Suppressor macrophage (primary cell): ENCODE measurements at places on chromosomes 5 and 9.

- no peak for DNase-seq
These were observed 109.3 kb upstream of the TMEM161B start for GRCh38 chr5:88377705-88378656.

DNA sequence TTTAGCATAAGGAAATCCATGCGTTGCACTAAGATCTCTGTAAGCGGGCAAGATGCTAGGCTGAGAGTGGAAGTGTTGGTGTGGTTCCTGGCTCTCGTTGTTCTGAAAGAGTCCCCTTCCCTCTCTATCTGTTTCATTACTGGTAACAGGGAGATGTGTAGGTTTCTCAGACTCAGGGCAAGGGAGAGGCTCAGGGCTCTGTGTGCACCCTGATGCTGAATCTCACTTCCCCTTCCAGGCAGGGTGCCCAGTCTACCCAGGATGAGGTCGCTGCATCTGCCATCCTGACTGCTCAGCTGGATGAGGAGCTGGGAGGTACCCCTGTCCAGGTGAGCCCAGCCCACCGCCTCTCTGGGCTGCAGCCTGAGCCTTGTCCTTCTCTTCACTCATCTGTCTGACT, 45.7 kb downstream of the STOM start:
- DNase-seq, result no peak

GRCh38 chr9:121672986-121673385, 21.6 kb downstream of the DAB2IP start:
- peak; percentile 15 for DNase-seq

DNA sequence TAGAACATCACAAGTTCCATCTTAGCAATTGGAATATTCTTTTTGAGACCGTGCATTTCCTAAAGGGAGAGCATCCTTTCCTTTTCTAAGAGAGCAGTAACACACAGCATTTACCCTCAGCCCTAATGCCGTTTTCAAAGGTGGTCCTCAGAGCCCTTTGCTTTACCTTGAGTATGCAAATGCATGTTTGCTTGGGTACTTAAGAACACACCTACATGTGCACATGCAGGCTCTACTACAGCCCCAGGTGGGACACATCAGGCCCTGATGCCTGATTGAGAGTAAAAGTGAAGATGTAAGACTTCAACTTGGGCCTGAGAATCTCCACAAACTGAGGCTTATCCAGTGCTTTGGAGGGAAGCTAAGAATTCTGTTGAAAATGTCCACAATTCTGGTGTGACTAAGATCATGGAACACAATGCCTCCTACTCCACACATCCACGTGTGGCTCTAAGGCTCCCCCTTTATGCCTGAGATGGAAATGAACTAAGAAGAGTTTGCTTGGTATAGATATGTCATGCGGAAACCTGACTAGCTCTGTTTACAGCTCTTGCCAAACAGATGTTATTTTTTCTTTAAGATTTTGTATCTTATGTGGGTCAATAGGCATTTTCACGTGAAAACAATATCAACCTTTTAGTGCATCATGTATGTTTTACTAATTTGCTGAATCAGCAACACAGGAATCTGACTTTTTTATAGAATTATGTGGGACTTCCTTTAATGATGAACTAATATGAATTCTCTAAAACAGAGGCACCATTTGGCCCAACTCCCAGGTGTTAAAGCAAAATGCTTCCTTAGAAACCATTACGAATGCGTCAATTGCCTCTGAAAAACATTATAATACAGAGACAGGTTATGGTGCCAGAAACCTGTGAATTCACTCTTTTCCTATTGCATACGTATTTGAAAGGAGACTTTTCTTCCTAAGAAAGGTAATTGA, 48.9 kb upstream of the SLC2A8 start:
- peak; percentile 29 for DNase-seq

DNA sequence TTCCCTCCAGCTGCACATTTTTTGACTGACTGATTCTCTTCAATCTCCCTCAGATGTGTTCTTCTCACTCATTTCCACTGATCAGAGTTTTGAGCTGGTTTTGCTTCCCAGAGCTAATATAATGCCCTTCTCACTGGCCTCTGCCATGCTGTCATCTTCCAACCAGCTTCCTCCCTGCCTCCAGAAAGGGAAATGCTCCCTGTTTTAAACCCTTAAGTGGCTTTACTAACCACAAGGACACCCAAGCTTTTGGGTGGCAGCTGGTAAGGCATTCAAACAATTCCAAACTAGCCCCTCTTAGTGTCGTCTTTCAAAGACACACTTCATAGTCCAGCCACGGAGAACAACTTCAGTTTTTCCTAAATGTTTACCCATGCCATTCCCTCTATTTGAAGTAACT, 172.5 kb downstream of the CRB2 start:
- peak; percentile 63 for DNase-seq

DNA sequence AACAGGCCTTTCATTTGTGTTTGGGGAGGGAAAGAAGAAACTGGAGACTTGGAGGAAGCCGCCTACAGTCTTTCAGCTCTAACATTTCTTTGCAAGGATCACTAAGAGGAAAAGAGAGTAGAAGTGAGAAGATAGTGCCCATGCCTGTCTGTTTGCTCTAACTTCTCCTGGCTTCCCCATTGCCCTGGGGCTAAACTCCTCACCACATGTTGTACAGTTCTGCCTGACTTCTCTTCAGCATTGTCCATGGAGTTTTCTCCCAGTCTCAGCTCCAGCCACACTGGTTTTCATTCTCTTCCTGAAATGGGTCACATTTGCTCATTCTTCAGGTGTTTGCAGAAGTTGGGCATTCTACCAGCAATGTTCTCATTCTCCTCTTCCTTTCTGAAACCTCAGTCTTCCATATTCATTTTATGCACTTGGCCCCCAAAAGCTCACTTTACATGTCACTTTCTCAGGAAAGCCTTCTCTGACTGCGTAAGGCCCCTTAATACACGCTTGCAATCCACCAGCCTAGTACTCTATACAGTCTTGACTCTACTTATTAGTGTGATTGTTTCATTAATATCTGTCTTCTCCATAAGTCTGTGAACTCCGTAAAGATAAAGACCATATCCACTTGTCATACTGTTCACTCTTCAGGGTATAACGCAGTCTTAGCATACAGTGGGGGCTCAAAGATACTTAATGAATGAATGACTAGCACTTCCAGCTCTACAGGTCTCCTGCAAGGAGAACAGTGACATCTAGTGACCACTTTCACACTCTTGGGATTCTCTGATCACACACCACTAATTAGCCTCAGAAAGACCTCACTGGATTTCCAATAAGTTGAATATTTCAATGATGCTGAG, 40.2 kb upstream of the TRIM32 start:
- peak; percentile 42 for DNase-seq

- no peak for DNase-seq
These were observed 72.5 kb downstream of the BASP1 start for GRCh38 chr5:17289681-17290539.
